ENCODE measurements at places on chromosomes 1 and 21.

- DNase-seq, result peak; percentile 83
These were observed 68.3 kb downstream of the DHRS3 start for GRCh38 chr1:12549460-12550349.

DNA sequence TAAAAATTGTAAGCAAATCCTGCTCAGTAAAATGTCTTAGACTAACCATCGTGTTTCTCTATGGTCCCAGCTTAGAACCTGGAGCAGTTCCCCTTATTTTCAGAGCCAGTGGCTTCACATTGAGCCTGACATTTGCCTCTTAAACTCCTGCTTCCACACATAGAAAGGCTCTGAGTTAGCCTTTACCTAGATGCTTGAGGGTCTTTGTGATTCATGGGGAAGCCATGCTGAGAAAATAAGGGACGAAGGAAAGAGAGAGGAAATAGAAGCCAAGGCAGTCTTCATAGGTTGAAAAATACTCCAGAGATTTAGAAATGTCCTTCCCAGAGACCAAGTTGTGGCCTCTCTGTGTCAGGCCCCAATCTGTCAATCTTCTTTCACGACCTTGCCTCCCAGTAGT is 16.1 kb upstream of the RBBP5 start:
- no peak for DNase-seq

DNA sequence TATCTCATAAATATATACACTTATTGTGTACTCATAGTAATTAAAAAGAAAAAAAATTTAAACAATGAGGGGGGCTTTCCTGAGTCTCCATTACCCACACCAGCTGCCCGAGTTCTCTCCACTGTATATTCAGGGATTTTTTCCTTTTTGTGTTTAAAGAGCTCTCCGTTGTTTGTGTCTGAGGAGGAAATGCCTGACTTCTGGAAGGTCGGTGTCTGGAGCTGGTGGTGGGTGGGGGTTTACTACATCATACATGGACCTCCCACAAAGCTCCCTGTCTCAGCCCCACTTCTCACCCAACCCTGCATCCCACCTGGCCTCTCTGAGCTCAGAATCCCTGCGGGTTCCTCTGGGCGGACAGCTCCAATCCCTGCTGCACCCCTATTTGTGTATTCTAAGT is 64.1 kb upstream of the ETV3 start:
- no peak for DNase-seq

DNA sequence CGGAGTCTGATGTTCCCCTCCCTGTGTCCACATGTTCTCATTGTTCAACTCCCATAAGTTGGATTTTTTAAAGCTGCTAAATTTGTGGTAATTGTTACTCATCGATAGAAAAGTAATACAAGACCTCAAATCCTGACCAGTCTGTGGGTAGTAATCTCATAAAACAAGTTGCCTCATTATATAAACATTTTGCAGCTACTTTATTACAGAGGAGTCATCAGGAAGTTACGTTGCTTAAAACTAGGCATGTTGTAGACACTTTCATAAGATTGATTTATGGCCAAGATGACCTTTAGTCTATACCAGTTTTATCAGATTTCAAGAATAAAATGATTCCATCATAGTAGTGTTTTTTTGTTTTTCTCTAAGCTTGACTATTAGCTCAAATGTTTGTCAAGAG is 208.8 kb downstream of the GIPC2 start:
- DNase-seq, result no peak

DNA sequence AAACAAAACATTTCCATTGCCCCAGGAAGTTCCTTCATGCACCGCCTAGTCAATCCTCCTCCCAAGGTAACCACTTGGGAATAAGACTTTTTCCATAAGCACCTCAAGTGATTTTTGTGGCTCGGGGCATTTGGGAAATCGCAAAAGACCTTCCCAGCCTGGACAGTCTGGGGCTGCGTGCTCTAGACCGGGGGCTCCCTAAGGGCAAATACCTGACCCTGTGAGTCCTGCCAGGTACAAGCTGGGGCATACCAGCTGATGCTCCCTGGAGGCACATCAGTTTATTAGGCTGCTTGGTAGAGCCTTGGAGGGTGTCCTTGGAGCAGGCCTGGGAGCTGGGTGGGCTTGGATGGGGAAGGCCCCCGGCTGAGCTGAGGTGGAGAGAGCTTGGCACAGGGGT is 34.4 kb downstream of the ALPL start:
- no peak for DNase-seq

- no peak for DNase-seq
These were observed 1596.9 kb downstream of the PLA2G4A start for GRCh38 chr1:188425687-188426086.

- DNase-seq, result no peak
These were observed 20.3 kb upstream of the TMEM222 start for GRCh38 chr1:27301582-27302199.

GRCh38 chr21:45401916-45402900 is 2.8 kb upstream of the COL18A1 start:
- no peak for DNase-seq

- no peak for DNase-seq
These were observed 2.6 kb downstream of the FNDC5 start for GRCh38 chr1:32868085-32868484.

- DNase-seq, result no peak
These were observed 659.9 kb downstream of the LTN1 start for GRCh38 chr21:28332796-28333195.

- DNase-seq, result no peak
These were observed 182.3 kb downstream of the RRAGC start for GRCh38 chr1:38677311-38677710.

DNA sequence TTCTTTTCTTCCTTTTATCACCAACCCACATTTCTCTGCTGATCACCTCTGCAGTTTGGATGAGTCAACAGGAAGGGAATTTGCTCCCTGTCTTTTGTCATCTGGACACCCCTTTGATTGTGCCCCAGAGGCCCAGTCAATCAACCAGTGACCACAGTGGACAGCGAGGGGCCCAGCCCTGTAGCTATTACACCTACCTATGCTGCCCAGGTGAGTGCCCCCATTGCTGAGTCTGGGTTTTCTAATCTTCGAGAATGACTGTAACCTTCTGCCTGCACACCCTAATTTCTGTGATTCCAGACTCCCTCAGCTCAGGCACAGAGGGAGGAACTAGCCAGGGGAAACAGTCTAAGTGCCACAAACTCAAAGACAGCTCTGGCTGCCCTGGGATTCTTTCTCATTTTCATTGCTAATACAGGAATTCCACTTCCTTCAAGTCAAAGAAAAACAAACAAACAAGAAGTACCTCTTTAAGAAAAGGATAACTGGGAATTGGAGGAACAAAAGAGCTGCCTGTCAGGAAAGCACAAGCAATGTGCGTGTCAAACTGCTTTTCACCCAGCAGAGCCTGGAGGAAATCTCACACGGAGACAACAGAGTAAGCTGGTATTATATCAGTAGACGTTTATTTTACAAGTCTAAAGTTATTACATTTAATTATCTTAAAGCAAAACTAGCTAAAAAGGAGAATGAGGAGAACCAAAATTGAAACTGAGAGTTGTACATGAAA is 311.1 kb downstream of the AJAP1 start:
- no peak for DNase-seq

All from ureter (tissue), 1 donor.